Stimulated activated CD4-positive, alpha-beta T cell treated with anti-CD3 and anti-CD28 coated beads, Interleukin-1b, Interleukin-23, amount 100 ng/mL, for 1 hour (primary cell): ENCODE measurements at places on chromosomes 4 and X.

- DNase-seq = no peak
These were observed 1.1 kb downstream of the RPS6KA6 start for GRCh38 chrX:84186603-84187532.

GRCh38 chr4:131974730-131975129 is 1174.4 kb upstream of the PCDH10 start:
- no peak for DNase-seq

DNA sequence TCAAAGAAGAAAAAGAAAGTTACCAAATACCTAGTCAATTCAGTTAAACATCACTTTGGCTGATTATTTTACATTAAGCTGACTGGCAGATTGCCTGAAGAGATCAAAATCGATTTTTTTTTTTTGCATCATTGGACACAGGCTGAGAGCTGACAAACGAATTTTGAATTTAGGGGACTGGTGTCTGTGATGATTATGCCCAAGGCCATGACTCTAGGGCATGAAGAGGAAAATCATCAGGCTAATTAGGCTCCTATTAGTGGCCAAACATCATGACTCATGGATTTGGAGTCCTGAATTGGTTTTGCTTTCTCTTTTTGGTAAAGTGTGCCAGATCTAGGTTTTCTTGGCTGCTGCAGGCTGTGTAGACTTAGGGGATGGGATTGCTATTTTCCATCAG is 829.3 kb upstream of the LCORL start:
- DNase-seq = no peak

GRCh38 chrX:132740316-132741123 is 217.9 kb downstream of the HS6ST2 start:
- no peak for DNase-seq

- DNase-seq = no peak
These were observed 8.3 kb upstream of the SPP1 start for GRCh38 chr4:87967193-87967592.
